ENCODE measurements at places on chromosomes 11 and 22.

DNA sequence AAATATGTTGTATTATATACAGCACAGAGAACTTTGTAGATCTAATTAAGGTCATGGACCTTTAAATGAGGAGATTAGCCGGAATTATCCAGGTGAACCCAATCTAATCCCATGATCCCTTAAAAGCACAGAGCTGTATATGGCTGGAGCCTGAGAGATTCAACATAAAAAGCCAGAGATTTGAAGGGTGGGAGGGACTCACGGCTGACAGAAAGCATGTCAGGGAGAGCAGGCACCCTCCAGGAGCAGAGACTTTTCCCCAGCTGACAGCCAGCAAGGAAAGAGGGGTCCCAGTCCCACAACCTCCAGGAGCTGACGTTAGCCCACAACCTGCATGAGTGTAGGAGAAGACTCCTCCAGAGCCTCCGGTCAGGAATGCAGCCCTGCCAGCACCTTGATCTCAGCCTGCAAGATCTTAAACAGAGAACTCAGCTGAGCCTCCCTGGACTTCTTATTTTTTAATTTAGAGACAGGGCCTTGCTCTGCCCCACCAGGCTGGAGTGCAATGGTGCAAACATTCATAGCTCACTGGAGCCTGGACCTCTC, 20.0 kb upstream of the ADA2 start:
- DNase-seq = no peak

DNA sequence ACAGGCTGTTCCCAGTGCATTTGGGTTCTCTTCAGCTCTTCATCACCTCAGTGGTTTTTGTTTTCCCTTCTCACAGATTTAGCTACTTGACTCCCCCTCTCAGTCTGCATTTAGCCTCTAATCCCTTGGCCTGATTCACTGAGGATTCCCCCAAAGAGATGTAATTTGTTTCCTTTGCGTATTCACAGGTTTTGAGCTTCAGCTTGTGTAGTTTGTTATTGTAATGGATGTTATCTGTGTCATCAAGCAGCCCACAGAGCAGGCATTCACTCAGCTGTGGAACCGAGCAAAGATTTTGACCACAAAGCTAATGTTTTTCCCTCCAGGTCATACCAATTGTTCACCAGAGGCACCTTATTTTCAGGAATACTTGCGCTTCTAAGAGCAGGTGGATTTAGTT, 6.4 kb upstream of the ME3 start:
- peak; percentile 72 for DNase-seq

- DNase-seq = no peak
Observed at GRCh38 chr11:104033134-104033533, 3.3 kb upstream of the DDI1 start.

GRCh38 chr11:120060512-120060911, 77.4 kb downstream of the TRIM29 start:
- no peak for DNase-seq

- no peak for DNase-seq
Observed at GRCh38 chr22:38204784-38205183, 3.0 kb downstream of the MAFF start.

GRCh38 chr22:26527167-26527566, 14.9 kb upstream of the TFIP11 start:
- DNase-seq = no peak

DNA sequence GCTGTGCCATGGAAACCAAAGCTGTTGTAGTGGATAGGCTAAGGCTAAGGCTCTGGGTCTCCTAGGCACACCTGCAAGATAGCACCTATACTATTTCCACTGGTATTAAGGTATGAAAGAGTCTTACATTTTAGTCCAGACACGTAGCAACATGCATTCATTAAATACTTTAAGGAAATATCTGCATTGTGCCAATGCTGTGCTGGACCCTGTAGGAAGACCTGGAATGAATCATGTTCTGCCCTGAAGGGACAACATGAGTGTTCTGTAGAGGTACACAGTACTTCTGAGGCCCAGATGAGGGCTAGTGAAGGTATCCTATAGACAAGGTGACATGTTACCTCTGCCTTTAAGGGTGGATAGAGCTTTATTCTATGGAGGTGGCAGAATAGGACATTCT, 35.2 kb upstream of the RRM1 start:
- DNase-seq = no peak

- peak; percentile 91 for DNase-seq
Observed at GRCh38 chr11:131688048-131688693, 317.8 kb downstream of the NTM start.

DNA sequence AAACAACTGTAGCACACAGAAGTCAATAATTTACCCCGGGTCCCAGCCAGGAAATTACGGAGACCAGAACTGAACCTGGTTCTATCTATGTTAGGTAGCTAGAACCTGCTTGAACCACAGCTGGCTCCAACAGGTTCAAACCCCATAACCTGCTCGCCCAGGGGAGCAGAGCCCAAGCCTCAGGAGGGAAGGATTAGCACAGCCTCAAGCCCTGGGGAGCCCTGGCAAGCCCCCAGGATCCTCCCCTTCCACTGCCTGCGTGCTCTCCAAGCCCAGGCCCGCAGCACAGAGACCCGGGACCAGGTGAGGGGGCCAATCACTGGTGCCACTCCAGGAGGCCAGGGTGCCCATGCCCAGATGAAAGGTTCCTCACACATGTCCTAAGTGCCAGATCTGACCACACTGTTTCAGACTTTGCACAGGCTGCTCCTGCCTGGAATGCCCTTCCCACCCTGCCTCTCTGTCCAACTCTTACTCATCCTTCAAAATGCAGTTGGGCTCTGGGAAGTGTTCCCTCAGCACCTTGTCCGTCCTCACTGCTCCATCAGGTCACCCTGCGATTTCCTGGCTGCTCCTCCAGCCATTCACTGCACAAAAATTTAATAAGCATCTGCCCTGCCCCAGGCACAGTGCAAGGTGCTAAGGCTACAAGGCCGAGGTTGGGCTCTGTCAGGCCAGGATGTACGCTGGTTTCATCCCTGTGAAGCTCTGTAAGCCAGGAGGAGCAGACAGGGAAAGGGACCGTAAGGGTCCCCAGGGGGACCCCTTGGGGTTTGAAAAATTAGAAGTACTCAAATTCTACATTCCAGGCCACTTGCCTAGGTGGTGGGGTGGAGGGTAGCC, 32.2 kb downstream of the ARRB1 start:
- DNase-seq = no peak

GRCh38 chr11:123129920-123130319, 65.1 kb downstream of the CLMP start:
- DNase-seq = no peak

GRCh38 chr11:28961726-28962125, 853.5 kb downstream of the METTL15 start:
- no peak for DNase-seq

DNA sequence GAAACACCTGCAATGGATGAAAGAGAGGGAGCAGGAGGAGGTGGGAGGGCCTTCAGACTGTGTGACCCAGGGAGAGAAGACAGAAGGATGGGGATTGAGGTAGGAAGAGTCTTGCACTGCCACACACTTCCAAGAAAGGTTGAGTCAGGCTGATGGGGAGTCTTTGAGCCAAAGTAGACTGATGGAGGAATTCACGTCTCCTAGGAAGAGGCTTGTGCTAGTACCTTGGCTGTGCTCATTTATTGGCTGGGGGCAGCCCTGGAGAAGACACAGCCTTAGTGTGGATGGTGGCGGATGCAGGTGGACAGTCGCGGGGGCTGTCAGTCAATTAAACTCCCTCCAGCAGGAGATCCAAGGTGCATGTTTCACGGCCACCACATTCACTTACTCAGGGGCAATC, 16.2 kb upstream of the ACCSL start:
- DNase-seq = no peak

DNA sequence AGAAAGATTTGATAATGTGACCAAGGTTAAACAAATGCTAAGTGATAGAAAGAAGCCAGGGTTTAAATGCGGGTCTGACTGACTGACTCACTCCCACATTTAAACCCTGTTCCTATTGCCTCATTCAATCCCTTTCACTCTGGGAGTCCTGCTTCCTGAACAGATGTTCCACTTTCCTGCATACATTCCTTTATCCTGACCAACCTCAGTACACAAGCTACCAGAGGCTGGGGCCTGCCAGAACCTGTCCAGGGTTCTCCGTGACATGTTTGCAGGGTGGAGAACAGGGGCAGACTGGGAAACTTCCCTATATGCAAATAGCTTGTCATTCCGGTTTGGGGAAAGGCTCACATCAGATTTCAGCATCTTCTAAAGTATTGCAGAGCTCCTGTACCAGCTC, 3.0 kb upstream of the ANKK1 start:
- DNase-seq = no peak

- DNase-seq = no peak
Observed at GRCh38 chr11:40679276-40679675, 780.2 kb downstream of the LRRC4C start.

DNA sequence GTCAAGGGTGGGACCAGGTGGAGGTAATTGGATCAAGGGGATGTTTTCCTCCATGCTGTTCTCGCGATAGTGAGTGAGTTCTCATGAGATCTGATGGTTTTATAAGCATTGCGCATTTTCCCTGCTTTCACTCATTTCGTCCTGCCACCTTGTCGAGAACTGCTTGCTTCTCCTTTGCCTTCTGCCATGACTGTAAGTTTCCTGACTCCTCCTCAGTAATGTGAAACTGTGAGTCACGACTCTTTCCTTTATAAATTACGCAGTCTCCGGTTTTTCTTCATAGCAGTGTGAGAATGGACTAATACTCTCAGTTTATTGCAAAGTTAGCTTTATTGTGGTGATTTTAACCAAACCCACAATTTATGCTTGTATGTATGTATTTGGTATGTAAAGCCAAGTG, 878.5 kb upstream of the ANO3 start:
- no peak for DNase-seq

GRCh38 chr11:111975076-111975806, 38.1 kb downstream of the DIXDC1 start:
- no peak for DNase-seq

DNA sequence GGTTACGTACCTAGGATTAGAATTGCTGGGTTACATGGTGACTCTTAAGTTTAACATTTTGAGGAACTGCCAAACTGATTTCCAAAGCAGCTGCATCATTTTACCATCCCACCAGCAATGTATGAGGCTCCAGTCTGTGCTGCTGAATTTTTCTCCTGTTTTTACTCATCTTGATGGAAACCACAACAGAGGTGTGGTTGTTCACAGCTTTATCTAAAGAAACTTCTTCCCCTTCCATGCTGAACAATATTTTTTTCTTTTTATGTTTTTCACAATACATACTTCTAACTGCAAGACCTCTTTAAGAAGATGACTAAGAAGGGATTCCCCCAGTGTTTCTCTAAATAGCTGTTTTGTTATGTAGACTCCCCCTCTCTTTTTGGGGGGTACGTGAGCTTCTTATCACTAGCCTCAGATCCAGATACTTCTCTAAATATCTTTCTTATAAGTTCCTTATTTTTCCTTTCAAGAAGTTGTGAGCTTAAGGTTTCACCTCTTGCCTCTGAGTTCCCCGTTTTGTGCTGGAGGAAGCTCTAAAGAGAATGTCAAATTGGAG, 24.0 kb downstream of the TCP11L1 start:
- no peak for DNase-seq
